Fibroblast of the conjunctiva (primary cell): ENCODE measurements at places on chromosomes 1 and 21.
A peak's percentile ranks its signal among the peaks of the same experiment; 100 is the strongest.

- DNase-seq: no peak
These were observed 189.0 kb upstream of the RGS18 start for GRCh38 chr1:191969290-191969689.

GRCh38 chr1:111955755-111956154 lies 33.7 kb downstream of the KCND3 start:
- DNase-seq: no peak

- peak; percentile 36 for DNase-seq
These were observed 24.5 kb downstream of the LAMB3 start for GRCh38 chr1:209627732-209628196.

DNA sequence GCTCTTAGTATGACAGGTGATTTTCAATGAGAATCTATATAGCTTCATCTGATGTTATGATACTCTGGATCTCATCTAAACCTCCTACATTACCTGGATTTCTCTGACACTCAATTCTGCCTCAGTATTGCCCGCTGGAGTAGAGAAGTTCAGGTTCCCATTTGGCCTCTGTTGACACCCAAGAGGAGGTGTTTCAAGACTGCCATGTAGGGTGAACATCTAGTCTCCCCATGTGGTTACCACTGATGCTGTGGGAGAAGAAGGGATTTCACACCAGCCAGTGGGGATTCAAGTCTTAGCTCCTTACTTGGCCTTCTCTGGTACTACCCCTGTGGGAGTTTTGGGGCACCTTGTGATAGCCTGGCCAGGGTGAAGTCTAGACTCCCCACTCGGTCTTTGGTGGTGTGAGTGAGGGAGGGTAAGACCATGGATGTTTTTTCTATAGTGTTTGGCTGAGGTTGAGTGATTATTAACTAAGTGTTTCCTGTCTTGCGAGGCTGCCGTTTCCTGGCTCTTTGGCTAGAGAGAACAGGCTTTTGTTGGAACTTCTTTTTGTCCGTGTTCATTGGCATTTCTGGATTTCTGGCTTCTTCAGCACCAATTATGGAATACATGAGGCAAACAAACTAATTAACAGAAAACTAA lies 90.7 kb downstream of the RHOU start:
- DNase-seq: no peak

- no peak for DNase-seq
These were observed 14.3 kb downstream of the RC3H1 start for GRCh38 chr1:174007851-174008250.

DNA sequence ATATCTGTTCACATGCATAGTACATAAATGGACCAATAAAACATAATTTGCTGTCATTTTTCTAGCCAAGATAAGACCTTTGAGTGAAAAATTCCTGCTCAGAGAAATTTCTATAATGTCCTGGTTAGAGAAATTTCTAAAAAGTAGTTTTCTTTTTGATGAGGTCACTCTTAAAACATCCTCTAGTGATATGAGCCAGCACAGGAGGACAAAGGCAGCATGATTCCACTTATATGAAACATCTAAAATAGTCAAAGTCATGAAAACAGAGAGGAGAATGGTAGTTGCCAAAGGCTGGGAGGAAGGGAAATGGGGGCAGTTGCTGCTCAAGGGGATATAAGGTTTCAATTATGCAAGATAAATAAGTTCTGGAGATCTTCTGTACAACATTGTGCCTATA lies 239.4 kb downstream of the BACH1 start:
- DNase-seq: peak; percentile 30

- DNase-seq: no peak
These were observed 108.0 kb upstream of the KCTD3 start for GRCh38 chr1:215459136-215459535.

GRCh38 chr1:115810609-115811008 lies 30.3 kb downstream of the NHLH2 start:
- DNase-seq: no peak

- no peak for DNase-seq
These were observed 60.9 kb downstream of the S100B start for GRCh38 chr21:46544003-46544402.

- DNase-seq: no peak
These were observed 71.4 kb downstream of the CD247 start for GRCh38 chr1:167446966-167447365.

GRCh38 chr1:210686841-210687240 lies 358.1 kb downstream of the HHAT start:
- DNase-seq: no peak

- DNase-seq: no peak
These were observed 36.3 kb downstream of the CLCA1 start for GRCh38 chr1:86504895-86505563.
